ENCODE measurements at places on chromosomes 3 and 15. TPM values are rescaled to one million over a fixed set of nuclear protein-coding genes. Genes with fewer than 3 reads are reported as not detected.

GRCh38 chr3:158097593-158098308, 8.5 kb downstream of the SHOX2 start:
- H3K27me3 ChIP-seq: peaks cover 96% of the 10 kb centered on the region
- H3K27ac ChIP-seq: peak overlapping the region; percentile 38
- peak; percentile 84 for DNase-seq
- peak overlapping the region; percentile 85 for H3K4me3 ChIP-seq

- no peak for DNase-seq
- peaks cover 46% of the 10 kb centered on the region for H3K27me3 ChIP-seq
- H3K27ac ChIP-seq: no peak overlapping the region
- no peaks in the 10 kb centered on the region for H3K36me3 ChIP-seq
- no peak overlapping the region for H3K4me3 ChIP-seq
Observed at GRCh38 chr3:53158765-53159155, 2.2 kb upstream of the PRKCD start.

The CHDH gene
- total RNA-seq: 0.53 TPM

GRCh38 chr3:22982981-22983587, 220.0 kb upstream of the UBE2E2 start:
- H3K4me3 ChIP-seq: no peak overlapping the region
- no peaks in the 10 kb centered on the region for H3K36me3 ChIP-seq
- no peaks in the 10 kb centered on the region for H3K4me1 ChIP-seq
- DNase-seq: no peak
- no peaks in the 10 kb centered on the region for H3K27me3 ChIP-seq
- no peak overlapping the region for H3K27ac ChIP-seq

All from activated CD8-positive, alpha-beta memory T cell treated with anti-CD3 and anti-CD28 coated beads, Interleukin-2, amount 10 ng/mL, durations not matched to agents 7 days and 5 days (primary cell).